ENCODE measurements at places on chromosomes 6 and 20.
A peak's percentile ranks its signal among the peaks of the same experiment; 100 is the strongest.

DNA sequence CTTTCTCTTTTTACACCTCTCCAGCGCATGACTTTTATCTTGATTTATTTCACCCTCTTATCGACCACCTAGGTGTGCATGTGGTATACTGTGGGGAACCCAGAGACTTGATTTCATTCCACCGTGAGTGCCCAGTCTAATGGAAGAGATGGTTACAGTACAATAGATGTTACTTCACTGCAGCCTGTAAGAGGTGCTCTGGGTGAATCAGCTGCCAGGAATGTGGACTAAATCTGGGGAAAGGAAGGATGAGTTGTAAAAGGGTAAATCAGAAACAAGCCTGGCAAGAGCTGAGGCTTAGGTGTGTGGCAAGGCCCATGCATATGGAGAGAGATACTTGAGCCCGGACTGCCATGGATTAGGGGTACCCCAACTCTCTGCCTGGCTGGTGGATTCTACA is 7.4 kb downstream of the STK35 start:
- DNase-seq, result no peak

DNA sequence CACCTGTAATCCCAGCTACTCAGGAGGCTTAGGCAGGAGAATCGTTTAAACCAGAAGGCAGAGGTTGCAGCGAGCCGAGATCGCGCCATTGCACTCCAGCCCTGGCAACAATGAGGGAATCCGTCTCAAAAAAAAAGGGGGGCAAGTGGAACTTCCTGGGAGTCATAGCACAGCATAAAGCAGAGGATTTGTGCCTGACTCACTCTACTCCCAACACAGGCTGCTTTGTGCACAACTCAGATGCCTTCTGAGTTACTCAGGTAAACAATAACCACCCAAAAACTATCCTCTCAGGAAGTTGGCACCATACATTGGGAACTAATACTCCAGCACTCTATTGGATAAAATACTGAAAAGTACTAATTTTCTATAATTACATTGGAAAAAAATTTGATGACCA is 2.5 kb upstream of the TMEM244 start:
- DNase-seq, result no peak

- DNase-seq, result no peak
Measured at GRCh38 chr6:80338201-80338836, 231.8 kb downstream of the BCKDHB start.

GRCh38 chr6:106490974-106491373 is 130.5 kb downstream of the CRYBG1 start:
- DNase-seq, result no peak

DNA sequence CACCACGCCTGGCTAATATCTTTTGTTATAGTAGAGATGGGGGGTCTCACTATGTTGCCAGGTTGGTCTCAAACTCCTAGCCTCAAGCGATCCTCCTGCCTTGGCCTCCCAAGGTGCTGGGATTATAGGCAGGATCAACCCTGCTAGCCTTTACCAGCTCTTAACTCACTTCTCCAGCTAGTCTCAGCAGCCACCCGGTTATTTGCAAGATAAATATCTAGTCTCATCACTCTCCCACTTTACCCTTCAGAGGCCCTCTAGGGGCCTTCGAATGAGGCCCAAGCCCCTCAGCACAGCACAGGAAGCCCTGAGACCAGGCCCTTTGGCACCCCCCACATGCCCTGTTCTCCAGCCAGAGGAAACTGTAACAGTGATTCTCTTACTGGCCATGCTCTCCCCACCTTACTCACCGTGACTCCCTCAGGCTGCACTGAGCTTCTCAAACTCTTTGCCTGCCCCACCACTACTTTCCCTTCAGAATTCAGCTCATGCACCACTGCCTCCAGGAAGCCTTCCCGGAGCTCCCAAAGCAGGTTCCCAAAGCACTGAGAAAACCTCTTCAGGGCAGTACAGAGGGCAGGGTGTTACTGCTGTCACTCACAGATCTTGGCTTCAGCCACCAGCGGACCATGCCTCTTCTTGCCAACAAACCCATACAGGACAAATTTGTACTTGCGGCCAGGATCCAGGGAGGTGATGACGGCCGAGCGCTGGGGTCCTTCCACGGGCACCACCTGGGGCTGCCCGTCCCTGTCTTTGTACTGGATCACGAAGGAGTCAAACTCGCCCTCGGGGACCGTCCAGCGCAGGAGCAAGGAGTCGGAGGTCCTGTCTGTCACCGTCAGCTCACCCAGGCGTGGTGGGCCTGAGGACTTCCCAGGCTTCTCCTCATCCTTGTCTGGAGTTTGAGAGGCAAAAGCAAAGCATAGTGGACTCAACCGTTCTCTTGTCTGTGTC is 25.0 kb downstream of the TNXB start:
- DNase-seq, result no peak

- DNase-seq, result no peak
Measured at GRCh38 chr6:78400076-78400475, 467.3 kb upstream of the IRAK1BP1 start.

- DNase-seq, result no peak
Measured at GRCh38 chr6:168699631-168700295, 258.8 kb downstream of the SMOC2 start.

- no peak for DNase-seq
Measured at GRCh38 chr20:44633872-44634600, 17.5 kb downstream of the ADA start.

DNA sequence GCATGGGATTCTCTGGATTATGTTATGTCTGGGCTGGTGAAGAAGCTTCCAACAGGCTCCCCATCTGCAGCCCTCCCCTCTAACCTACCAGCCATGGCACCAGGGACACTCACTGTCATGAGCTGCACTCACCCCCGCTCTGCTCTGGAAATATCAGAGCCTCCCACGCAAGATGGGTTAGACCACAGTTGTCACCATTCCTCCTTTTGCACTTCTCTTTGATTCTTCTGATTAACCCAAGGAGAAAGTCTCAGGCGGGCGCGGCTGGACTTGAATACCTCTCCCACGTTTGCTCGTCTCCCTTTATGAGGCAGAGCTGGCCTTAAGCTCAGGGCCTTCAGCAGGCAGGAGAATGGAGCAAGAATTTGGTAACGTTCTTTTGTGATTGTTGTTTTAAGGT is 128.1 kb downstream of the CEBPB start:
- DNase-seq, result no peak

- DNase-seq, result peak; percentile 93
Measured at GRCh38 chr6:16157909-16158308, 29.0 kb downstream of the MYLIP start.
